Foreskin melanocyte (primary cell): ENCODE measurements at places on chromosomes 3 and 15.

DNA sequence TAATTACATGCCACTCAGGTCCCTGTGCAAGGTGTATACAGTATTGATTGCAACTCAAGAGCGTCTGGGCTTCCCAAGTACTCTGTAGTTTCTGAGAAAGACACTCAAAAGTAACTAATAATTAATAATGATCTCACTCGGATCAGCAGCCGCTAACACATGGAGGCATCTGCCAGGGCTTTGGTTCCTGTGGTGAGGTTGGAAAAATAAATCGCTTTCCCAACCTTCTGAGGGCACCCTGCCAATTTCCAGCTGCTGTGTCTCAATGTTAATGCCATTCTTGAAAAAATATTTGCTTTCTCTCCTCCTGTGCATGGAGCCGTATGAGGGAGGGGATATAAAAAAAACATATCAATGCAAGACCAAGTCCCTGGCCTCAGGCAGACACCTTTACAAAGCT is 116.5 kb upstream of the SLC2A2 start:
- DNase-seq: no peak

- no peak for DNase-seq
Observed at GRCh38 chr15:92955706-92956105, 55.6 kb downstream of the CHD2 start.

DNA sequence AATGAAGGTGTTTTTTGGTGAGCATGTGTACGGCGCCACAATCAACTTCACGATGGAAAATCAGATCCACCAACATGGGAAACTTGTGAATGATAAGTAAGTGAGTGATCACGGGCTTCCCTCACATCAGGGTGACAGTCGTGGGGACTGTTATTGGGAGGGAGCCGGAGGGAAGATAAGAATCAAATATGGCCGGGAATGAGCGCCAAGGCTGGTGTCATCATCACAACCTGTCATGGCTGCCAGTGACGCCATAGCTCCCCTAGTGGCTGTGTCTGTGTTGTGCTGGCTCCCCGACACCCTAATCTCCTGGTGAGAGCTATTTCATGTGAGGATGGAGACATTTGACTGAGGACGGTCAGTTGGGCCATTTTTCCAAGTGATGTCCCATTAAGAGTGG is 168.5 kb downstream of the SV2B start:
- DNase-seq: no peak

DNA sequence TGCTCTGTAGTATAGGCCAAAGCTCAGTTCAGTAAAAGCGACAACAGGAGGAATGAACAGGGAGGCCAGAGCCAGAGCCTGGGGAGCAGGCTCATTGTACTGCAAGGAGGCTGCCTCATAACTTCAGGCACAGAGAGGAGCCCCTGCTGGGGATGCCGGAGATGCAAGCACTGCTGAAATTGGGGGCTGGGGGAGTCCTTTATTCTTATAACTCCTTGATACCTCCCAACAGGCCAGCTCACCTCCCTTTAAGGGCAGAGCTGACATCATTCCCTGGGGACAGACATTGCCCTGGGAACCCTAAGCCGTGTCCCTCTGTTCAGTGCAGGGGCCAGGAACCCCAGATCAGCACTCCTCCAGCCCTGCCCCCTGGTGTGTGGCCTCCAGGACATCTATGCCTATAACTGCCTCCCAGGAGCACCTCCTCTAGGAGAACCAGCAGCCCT is 83.8 kb upstream of the MRPS22 start:
- no peak for DNase-seq

GRCh38 chr15:67359431-67360079 is 105.0 kb downstream of the IQCH start:
- DNase-seq: no peak

DNA sequence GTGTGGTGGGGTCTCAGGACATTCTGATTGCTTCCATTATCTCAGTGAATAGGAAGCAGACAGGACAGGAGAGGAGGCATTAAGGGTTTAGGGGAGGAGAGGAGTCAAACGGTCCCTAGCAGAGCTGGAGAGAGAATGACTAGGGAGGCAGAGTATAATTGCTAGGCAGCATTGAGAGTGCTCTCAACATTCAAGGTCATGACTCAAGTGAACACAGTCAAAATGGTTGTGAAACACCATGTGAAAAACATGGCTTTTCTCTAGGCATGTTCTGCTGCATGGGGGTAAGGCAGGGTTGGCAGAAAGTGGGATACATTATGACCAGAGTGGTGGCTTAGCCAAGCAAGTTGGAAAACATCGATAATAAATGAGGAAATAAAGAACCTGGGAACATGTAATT is 19.5 kb upstream of the HRH1 start:
- no peak for DNase-seq

DNA sequence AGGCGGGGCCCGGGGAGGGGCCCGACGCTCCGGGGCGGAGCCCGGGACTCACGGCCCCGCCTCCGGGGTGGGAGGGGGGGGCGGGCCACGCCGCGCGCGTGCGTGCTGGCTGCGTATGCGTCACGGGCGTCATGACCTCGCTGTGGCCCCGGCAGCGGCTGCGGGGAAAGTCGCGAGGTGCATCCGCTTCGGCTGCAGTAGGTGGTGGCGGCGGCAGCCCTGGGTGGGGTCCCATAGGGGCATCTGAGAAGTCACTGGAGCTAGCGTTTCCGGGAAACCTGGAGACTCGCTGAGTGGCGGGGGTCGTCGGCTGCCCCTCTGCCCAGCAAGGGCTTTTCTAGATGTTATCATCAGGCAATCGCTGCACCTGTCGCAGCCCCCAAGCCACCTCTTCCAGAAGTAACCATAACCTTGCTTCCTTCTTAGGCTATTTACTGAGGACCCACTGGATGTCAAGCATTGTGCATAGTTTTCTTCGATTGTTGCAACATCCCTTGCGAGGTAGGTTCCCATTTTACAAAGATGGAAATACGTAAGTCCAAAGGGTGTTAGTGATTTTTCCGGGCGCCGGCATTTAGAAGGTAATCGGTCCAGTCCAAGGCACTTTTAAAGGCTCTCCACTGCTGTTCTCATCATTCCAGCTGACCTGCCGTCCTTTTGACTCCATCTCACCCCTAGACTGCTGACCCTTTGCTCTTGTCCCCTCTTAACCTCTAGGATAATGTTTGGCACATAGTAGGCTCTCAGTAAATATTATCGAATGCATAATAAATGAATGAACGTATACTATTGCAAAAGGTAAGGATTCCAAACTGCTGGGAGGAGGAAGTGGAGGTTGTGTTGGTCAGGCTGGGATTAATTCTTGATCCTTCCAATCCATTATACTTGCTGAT is at the start of gene GDPGP1:
Gene GDPGP1 (plus strand): TSS at position 114 of the 893 bp plus-strand sequence. CDS start 6,700 bp downstream, outside the sequence.
- DNase-seq: no peak

DNA sequence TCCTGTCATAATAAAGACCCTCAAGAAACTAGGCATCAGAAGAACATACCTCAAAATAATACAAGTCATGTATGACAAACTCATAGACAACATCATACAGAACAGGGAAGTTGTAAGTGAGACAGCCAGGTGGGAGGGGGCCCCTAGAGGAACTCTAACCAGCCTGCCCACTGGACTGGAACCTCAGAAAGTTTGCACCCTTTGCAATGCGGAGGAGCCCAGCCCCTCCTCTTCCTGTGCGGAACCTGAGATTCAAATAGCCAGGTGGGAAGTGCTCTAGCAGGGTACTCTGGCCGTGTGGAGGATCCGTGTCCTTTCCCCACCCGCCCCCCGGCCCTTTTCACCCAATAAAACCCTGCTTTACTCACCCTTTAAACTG is 387.0 kb upstream of the CBLB start:
- DNase-seq: no peak

DNA sequence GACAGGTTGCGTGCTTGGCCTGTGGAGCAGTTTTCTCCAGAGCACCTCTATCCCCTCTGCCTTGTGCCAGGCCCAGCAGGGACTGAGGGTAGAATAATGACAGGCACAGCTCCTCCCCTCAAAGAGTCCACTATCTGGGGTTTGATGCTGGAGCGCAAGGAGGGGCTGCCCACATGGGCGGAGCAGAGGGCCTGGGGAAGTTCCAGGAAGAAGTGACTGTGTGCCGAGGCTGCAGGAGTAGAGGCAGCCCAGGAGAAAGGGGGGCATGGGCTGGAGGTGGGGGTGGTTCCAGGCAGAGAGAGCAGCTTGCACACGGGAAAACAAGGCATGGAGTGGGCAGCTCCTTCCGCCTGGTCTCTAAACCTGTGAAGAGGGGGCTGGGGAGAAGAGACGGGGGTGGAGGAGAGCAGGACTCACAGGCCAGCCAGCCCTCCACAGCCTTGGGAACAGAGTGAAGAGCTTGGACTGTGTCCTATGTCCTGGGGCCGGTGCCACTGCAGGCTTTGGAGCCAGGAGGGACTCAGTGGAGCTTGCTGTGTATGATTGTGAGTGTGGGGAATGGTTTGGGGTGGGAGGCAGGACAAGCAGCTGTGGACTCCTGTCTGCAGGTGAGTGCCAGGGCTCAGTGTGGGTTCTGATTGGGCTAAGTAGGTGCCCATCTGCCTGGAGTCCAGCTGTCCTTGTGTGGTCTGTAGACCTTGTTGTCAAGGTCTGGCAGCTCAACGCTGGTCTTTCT is 48.1 kb downstream of the APBA2 start:
- DNase-seq: no peak

GRCh38 chr3:127473244-127474024 is 117.1 kb downstream of the TPRA1 start:
- no peak for DNase-seq

DNA sequence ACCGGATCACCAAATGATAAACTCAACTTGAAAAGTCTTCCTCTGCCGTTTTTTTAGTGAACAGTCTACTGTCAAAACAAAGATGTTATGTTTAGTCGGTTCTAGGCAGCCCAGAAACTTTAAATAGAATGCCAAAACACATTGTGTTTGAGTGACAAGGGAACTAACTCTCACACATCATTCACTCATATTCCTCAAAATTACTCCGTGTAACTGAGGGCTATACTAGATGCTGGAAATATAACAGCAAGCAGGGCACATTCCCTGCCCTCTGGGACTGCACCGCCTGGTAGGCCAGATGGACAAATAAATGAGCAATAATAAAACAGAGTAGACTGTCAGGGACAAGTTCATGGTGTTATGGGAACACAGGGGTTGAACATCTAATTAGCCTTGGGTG is 251.4 kb downstream of the MAGI1 start:
- no peak for DNase-seq

DNA sequence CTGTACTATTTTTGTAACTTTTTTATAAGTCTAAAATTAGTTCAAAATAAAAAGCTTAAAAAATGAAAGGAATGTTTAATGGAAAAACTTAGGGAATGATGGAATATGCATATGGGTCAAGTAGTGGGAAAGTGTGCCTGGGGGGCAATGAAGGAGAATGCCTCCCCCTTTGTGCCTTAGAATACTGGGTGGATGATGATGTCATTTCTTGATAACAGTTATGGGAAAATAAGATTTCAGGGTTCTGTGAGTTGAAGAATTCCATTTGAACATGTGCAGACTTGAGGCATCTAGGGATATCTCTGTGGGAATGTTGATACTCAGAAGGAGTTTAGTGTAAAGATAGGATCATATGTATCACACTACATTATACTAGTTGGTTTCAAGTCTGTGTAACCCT is 13.8 kb downstream of the WDR93 start:
- peak; percentile 40 for DNase-seq

DNA sequence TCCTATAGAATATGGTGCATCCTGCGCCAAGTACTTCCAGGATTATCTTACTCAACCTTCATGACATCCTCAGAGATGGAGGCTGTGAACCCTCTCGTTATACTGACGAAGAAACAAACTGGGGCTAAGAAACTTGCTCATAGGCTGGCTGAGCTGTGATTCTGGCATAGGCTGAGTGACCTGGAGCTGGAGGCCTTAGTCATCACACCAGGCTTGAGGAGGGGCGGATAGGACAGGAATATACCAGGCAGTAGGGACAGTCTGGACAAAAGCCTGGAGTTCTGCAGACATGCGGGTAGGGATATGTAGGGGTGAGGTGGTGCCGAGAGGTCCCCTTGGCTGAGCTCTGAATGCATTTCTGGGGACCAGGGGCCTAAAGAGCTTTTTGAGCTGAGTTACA is 18.1 kb downstream of the HEMK1 start:
- no peak for DNase-seq

- DNase-seq: no peak
Observed at GRCh38 chr15:52652984-52653383, 26.2 kb downstream of the ATOSA start.

DNA sequence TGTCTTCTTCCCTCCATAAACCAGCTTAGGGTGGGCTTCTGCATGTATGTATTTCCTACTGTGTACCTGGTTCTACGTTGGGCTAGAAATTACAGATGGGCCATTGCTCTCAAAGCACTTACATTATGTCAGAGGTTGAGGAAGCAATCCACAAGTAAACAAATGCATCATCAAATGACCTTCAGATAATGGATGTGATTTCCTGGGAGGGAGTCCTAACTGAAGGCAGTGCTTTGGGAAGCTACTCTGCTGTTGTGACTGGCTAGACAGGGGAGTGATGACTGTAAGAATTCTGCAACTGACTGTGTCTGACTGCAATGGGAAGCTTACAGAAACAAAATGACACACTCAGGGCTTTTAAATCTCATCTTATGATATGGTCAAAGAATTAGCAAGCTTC is 71.0 kb upstream of the PRR23E start:
- DNase-seq: no peak

DNA sequence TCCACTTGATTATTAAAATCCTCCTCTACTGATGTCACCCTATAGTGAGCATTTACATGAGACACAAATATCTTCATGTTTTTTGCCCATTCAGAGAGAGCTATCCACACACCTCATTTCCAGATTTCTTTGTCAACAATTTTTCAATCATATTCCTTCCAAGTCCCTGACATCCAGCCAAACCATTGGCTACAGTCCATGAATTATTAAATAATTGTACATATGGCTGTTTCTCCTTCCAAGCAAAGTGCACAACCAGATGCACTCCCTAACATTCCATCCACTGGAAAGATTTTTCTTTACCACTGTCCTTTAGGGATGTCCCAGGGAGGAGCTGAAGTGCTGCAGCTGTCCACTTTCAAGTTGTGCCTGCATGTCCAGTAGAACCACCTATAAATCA is 328.0 kb upstream of the MDFIC2 start:
- DNase-seq: no peak

- DNase-seq: peak; percentile 67
Observed at GRCh38 chr3:111338059-111338698, 203.8 kb upstream of the CD96 start.

GRCh38 chr3:69445498-69445897 is 59.6 kb upstream of the FRMD4B start:
- DNase-seq: no peak

- DNase-seq: no peak
Observed at GRCh38 chr3:146732325-146732724, 127.2 kb upstream of the PLSCR5 start.

DNA sequence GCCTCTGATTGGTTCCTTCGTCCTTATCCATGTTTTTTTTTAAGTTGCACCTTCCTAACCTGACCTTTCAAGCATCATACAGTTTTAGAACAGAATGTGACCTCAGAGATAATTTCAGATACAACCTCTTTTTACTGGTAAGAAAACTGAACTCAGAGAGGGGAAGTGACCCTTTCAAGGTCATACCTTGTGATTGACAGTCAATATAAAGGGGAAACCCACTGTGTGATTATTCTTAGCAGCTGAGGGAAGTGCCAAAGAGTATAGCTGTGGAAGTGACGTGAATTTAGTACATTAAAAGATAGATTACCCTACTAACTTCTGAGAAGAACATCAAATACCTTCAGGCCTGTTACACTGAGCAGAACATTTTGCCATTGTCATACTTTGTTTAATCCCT is 319.4 kb downstream of the NEK10 start:
- no peak for DNase-seq
